ENCODE measurements at places on chromosomes 3 and 15.

GRCh38 chr3:42019144-42019952 lies 57.4 kb upstream of the ULK4 start:
- DNase-seq = no peak

DNA sequence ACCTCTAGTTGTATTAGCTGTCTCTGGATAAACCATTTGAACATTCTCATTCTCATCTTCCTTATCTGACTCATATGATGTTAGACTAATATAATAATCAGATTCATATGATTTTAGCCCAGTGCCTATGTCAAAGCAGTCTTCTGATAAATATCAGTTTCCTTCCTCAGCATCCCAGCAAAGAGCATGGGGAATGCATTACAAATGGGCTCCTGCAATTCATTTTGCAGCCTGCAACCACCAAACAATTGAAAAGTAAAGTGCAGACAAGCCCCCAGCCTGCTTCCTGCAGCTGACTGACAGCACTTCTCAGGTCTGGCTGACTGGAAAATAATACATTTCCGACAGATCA lies 78.2 kb upstream of the STAC start:
- DNase-seq = no peak

DNA sequence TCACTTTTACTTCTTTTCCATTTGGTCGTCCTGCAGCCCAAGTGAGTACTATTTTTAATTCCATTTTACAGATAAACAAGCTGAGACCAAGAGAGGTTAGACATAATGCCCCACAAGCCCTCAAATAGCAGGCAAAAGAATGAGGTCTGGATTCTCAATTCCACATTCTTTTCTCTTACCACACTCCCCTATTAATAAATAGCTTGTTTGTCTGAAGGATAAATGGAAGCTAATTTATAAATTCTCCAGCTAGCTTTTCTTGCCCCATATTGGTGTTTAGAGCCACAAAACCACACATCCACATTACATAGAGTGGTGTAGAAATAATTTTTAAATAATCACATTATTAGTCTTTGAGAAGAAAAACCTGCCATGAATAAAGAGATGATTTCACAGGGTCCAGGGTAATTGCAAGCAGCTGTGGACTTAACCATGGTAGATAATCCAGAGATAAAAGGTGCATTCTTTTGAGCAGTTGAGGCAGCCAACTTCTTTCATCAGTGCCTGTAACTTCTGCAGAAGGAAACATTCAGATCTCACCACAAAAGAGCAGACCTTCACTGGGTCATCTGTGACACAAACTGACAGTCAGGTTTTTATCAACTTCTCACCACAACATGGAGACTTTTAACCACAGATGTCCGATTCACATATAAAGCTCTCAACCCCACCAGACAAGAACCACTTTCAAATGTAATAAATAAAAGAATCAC lies 313.4 kb upstream of the STT3B start:
- DNase-seq = no peak

DNA sequence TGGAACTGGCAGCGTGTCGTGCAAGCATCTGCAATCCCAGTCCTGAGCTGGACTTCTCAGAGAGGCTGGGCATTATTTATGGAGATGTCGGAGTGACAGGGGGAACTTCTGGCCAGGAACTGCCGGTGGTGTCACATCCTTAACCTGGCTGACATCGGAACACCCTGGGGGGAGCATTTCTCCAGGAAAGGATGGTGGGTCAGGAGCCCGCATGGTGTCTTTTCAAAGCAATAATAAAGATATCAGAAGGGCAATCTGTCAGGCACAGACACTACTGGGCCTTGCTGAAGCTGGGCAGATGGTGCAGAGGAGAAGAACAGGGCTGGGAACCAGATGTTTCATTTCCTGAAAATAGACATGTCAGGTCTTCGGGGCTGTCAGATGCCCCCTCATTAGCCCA lies 133.5 kb downstream of the WNT7A start:
- no peak for DNase-seq

GRCh38 chr15:88274553-88275460 lies 18.3 kb upstream of the NTRK3 start:
- peak; percentile 86 for DNase-seq

GRCh38 chr3:18301781-18302180 lies 123.4 kb downstream of the SATB1 start:
- DNase-seq = no peak

- DNase-seq = no peak
Observed at GRCh38 chr3:160851629-160852210, 95.7 kb downstream of the PPM1L start.

DNA sequence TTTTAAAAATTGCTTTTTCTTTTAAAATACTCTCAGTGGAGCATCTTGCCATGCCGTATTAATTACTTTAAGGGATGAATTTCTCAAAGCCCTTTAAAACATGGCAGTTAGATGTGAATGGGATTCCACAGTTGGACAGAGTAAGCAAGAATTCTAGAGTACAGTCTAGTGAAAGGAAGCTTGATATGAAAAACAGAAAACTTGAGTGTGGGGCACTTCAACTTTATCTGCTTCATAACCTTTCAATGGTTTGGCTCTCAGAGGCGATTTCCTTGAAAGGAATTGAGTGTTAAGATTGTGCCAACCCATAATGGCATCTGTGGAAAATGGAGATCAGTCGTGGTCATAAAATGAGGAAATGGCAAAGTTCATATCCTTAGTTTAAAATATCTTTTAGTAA lies 127.7 kb upstream of the SAMMSON start:
- DNase-seq = no peak

- DNase-seq = no peak
Observed at GRCh38 chr3:177842743-177843734, 645.8 kb upstream of the TBL1XR1 start.
